ENCODE measurements at places on chromosomes 7 and 10.

DNA sequence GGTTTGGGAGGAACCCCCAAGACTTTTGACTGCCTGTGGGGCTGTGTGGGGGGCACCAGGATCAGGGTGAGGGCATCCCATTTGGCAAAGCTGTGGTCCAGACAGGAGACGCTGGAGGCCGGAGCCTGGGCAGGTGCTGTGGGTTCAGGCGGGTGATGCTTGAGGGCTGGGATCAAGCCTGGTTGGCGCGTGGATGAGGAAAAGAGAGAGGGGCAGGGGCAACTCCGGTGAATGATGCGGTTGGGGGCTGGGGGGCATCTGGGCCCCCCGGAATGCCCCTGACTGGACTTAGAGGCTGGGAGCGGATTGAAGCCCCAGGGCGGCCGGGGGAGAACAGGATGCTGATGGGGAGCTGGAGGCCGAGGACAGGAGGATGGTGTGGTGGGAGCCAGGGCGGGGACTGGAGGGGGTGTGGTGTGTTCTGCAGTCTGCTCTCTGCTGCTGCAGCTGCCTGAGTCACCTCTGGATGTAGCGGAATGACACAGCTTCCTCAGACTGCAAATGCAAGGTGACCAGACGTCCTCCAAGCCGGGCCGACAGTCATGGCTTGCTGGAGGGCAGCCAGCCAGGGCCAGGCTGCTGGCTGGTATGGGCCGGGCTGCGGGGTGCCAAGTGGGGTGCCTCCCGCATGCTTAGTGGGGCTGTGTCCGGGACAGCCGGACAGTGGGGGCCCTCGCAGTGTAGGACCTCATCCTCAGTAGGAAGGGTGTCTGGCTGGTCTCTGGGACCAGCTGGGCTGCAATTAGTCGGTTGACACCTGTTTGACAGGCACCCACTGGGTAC lies 3.2 kb downstream of the MAFK start:
- peak; percentile 67 for DNase-seq

GRCh38 chr7:77439572-77439971 lies 23.4 kb upstream of the GSAP start:
- peak; percentile 47 for DNase-seq

DNA sequence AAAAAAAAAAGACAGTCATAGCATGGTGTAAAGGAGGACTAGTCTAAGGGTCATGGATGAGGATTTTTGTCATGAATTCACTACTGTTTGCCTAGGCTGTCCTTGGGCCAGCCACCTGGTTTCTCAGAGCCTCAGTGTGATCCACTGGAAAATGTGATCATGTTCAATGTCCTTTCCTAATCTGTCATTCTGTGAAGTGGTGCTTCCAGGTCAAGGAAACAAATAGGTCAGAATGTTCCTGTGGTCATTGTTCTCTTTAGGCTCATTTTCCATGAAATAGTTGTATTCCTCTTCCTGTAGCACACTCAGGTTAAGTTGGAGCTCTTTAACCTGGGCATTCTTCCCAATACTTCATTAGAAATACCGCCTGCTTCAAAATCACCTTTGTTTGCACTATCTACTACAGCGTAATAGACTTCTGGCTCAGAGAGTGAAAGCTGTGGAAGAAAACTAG lies 16.5 kb downstream of the CD36 start:
- no peak for DNase-seq

GRCh38 chr7:133921635-133922182 lies 205.4 kb upstream of the LRGUK start:
- no peak for DNase-seq

GRCh38 chr10:93876381-93876780 lies 17.4 kb upstream of the SLC35G1 start:
- DNase-seq: peak; percentile 25

DNA sequence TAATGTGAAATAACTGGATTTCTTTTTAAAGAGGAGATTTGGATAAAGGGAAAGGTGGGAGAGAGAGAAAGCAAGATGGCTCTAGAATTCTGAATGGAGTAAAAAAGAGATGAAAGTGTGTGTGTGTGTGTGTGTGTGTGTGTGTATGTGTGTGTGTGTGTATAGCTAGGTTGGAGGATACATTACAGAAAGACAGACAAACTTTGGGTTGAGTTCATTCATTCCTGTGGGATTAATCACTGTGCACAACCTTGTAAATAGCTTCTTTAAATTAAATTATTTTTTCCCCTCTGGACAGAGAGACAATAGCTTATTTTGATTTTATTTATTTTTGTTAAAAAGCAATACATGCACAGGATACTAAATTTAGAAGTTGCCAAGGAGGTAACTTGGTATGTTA lies 7.5 kb downstream of the ASB4 start:
- DNase-seq: peak; percentile 59

DNA sequence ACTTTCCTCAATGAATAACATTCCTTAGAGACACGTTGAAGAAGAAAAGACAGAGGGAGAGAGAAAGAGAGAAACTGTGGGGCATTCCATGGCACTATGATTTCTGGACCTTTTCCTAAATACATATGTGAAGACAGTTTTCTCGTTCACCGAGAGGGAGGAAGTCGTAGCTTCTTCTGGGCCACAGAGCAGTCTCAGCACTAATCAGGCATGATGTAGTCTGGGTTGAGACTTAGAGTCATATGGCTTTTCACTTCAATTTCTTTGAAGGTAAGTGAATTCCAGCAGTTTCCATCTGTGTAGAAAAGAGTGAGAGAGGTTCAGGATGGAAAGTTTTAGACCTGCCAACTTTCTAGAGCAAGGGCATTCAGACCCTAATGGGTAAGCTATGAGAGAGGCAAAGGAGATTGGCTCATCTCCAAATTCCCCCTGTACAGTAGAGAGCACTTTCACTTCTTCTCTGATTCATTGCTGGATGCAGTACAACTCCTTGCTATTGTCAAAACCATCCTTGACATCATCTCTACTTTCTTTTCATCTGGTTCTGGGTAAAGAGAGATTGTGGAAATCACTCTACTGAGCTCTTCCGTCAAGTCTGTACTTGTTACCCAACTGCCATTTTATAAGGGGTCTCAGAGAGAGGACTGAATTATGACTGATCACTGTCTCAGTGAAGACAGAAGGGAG lies 31.5 kb upstream of the OR9A4 start:
- no peak for DNase-seq

- DNase-seq: no peak
Observed at GRCh38 chr7:142799437-142799835, 28.7 kb downstream of the PRSS2 start.

GRCh38 chr10:103835096-103836050 lies 20.0 kb downstream of the SH3PXD2A start:
- DNase-seq: peak; percentile 95

GRCh38 chr7:158386866-158387545 lies 200.6 kb downstream of the PTPRN2 start:
- no peak for DNase-seq

GRCh38 chr10:94630017-94630688 lies 53.4 kb upstream of the CYP2C18 start:
- peak; percentile 51 for DNase-seq

GRCh38 chr10:111156754-111157153 lies 79.9 kb downstream of the ADRA2A start:
- no peak for DNase-seq

DNA sequence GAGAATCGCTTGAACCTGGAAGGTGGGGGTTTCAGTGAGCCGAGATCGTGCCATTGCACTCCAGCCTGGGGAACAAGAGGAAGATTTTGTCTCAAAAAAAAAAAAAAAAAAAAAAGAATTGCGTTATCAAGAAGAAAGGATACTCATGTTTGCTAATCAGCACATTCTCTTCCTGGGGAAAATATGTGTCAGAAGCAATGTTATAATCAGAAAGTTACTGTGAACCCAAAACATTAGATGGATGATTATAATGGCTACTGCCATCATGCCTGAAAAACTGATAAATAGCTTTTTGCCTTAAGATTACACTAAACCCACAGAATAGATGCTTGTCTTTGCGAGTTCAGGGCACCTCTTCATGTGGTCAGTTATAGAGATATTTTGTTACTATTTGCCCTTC lies 24.3 kb upstream of the GNAI1 start:
- DNase-seq: no peak

- peak; percentile 10 for DNase-seq
Observed at GRCh38 chr10:82282782-82283456, 407.9 kb downstream of the NRG3 start.

- no peak for DNase-seq
Observed at GRCh38 chr7:68146983-68147382, 1150.3 kb downstream of the TYW1 start.

GRCh38 chr7:66205741-66206090 lies 582 bp downstream of the TPST1 start:
- no peak for DNase-seq

GRCh38 chr10:86169066-86169465 lies 197.5 kb downstream of the GRID1 start:
- DNase-seq: no peak

DNA sequence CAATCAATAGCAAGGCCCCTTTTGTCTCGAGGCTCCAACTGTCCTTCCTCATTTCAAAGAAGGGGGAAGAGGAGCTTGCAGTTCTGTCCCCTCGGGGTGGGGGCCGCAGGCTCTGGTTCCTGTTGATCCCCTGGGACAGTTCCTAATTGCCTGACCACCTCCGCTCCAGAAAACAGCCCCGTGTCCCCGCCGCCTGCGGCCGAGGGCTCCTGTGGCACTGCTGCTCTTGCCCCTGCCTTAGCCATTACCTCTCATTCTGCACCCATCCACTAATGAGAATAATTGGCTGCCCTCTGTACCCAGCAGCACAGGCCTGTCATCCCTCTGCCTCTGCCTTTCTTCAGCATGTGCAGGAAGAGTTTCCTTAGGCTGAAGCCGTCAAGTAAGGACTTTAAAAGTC lies 668.3 kb upstream of the FOXK1 start:
- DNase-seq: no peak

- peak; percentile 2 for DNase-seq
Observed at GRCh38 chr10:10397906-10398305, 619.8 kb upstream of the CELF2 start.

- DNase-seq: peak; percentile 86
Observed at GRCh38 chr7:134448356-134449229, 10.3 kb downstream of the AKR1B1 start.

DNA sequence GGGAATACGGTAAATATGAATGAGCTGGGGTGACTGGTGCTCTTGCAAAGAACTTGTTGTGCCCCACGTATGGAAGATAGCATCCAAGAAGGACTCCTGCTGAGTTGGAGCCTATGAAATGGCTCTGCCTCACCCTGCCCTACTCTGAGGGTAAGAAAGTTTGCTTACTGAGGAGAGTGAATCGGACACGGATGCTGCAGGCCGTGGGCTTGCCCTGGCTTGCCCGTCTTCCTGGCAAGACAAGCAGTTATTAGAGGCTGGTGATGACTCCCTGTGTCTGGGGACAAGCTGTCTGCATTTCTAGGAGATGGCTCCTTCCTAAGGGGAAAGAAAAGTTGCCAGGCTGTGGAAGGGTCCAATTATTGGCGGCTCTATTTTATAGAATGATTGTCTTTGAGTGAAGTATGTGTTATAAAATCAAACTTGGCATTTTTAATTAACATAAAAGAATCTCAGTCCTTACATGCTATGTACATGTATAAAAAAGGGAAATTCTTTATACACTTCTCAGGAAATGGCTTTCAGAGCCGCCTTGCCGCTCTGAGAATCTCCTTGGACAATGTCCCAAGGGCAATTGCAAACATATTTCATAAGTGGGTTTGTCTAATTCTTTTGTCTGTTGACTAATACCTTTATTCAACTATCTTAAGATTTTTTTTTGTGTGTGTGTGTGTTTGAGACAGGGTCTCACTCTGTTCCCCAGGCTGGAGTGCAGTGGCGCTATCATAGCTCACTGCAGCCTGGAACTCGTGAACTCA lies 64.6 kb downstream of the CYP26A1 start:
- no peak for DNase-seq

DNA sequence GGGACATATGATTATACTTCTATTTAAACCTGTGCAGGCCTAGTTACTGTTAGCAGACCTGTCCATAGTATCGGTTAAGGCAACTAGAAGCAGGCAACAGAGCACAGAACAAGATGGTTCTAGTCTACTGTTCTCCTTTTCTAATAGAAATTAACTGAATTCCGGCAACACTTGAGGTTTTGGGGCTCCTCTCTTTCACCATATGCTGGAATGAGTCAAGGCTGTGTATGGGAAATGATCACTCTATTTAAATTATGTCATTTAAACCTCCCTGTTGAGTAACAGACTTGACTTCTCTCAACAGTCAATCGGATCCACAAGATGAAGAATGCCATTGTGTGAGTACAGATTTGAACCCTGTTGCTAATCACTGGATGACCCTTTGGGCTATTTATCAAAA lies 6.2 kb upstream of the OTUD1 start:
- peak; percentile 9 for DNase-seq

GRCh38 chr10:129768437-129769355 lies 195.4 kb downstream of the EBF3 start:
- no peak for DNase-seq

DNA sequence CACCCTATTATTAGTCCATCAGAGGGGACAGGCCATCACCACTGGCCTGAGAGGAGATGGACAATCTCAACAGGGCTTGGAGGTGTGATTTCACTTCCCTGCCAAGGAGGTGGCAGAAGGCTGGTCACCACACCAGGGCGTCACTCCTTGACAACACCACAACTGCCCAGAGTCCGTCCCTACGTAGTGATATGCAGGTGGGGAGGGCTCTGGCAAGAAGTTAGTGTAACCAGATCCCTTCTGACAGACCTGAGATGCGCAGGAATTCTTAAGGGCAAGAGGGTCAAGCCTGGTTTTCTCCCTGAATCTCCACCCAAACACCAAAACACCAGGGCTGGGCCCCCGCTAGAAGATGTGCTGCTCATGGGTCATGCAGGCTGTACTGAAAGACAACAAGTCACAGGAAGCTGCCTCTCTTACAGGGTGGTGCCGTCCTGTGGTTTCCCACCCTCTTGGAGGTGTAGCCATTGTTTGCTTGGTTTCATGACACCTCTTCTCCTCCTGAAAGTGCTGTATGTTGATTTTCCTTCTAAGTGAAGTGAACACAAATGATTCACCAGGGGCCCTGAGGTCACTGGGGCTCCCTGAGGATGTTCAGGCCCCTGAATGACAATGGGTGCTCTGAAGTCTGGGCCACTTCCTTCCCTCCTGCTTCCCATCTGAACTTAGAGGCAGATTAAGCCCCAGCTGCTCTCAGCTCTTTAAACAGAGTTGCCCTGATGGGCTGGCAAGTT lies 27.1 kb downstream of the ATXN7L1 start:
- no peak for DNase-seq

GRCh38 chr7:143015084-143015483 lies 11.8 kb downstream of the OR9A2 start:
- no peak for DNase-seq

GRCh38 chr10:130243015-130243414 lies 106.8 kb downstream of the GLRX3 start:
- no peak for DNase-seq

DNA sequence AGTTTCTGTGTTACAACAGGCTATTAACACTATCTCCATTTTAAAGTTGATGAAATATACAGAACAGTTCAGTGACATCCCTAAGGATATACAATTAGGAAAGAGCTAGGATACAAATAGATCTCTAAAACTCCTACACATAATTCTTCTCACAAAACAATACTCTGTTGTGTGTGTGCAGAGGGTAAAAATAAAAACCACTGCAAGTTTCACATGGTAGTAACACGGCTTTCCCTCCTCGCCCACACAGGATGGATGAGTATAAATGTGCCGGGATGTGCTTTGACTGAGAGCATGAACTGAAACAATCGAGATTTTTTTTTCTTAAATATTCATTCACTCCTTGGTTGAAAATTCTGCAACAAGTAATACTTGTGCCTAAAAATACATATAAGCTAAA lies 131.5 kb upstream of the C1QL3 start:
- DNase-seq: no peak

- DNase-seq: peak; percentile 39
Observed at GRCh38 chr10:72026278-72027111, 61.9 kb downstream of the SPOCK2 start.

- peak; percentile 72 for DNase-seq
Observed at GRCh38 chr10:78664929-78665553, 403.7 kb upstream of the ZMIZ1 start.

- DNase-seq: no peak
Observed at GRCh38 chr7:112933598-112933997, 143.4 kb upstream of the TMEM168 start.

Data from cardiac fibroblast (primary cell).